Mesothelial cell of epicardium (in vitro differentiated cells): ENCODE measurements at places on chromosomes 5 and 9.

- no peak for DNase-seq
Measured at GRCh38 chr9:78892182-78892581, 595.3 kb downstream of the PSAT1 start.

DNA sequence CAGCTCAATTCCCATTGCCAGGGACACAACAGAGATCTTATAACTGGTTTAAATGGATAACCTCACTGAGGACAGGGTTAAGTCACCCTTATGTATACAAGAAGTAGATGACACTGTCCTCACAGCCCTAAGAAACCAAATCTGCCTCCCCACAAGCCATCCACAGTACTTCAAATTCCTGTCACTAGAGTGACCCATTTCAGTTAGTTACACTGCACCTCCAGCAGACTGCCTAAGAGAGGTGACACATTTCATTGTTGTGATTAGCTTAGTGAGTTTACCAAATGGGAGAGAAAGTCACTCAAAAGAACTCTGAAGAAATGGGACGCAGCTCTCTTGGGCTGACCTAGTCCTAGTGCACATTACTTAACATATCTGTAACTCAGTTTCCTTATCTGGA is 53.6 kb upstream of the HTR1A start:
- no peak for DNase-seq

GRCh38 chr9:3783156-3783555 is 257.4 kb upstream of the RFX3 start:
- no peak for DNase-seq

DNA sequence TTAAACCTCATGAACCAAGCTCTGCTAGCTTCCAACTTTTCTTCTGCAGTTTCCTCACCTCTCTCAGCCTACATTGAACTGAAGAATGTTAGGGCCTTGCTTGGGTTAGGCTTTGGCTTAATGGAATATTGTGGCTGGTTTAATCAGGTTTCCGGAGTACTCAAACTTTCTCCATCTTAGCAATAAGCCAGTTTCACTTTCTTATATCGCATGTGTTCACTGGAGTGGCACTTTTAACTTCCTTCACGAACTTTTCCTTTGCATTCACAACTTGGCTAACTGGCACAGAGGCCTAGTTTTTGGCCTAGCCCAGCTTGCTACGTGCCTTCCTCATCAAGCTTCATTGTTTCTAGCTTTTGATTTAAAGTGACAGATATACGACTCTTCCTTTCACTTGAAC is 81.0 kb upstream of the MAST4 start:
- no peak for DNase-seq

DNA sequence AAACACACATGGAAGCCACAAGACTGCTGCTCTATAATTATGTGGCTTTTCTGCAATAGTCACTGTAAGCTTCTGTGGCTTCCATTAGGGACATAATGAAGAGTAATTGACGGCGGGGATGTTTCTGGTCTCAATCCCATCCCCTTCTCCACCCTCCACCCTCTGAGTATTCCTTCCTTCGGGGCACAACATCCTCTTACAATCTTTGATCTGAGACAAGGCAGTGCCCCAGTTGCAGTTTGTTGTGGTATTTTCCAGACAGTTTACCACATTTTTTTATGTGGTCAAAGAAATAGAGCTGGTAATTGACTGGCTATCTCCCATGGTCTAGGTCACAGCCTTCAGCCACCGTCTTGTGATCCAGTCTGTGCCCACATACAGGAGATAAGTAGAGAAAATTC is 277.7 kb downstream of the NR2F1-AS1 start:
- DNase-seq: no peak

GRCh38 chr5:28580616-28581015 is 1542.2 kb upstream of the CDH9 start:
- no peak for DNase-seq

GRCh38 chr5:15452030-15452429 is 48.0 kb upstream of the FBXL7 start:
- no peak for DNase-seq
